Pericardium fibroblast (primary cell): ENCODE measurements at places on chromosomes 3 and 15. TPM values are rescaled to one million over a fixed set of nuclear protein-coding genes. Genes with fewer than 3 reads are reported as not detected.

GPR171 gene
- not detected in 2 replicates for total RNA-seq

FRMD4B gene
- 3.0 and 6.0 TPM in 2 replicates for total RNA-seq

JAGN1 gene
- total RNA-seq: 50.6 and 66.1 TPM in 2 replicates

SERPINI1 gene
- 1.3 and 4.6 TPM in 2 replicates for total RNA-seq

SLC6A6 gene
- total RNA-seq: 4.1 and 4.3 TPM in 2 replicates

KIF7 gene
- 13.8 and 14.1 TPM in 2 replicates for total RNA-seq

MUSTN1 gene
- total RNA-seq: not detected in 2 replicates

GOLGA6L4 gene
- under 0.01 and 0.60 TPM in 2 replicates for total RNA-seq

ISG20 gene
- 2.0 and 3.3 TPM in 2 replicates for total RNA-seq

CLSTN2 gene
- total RNA-seq: 0.58 and 2.8 TPM in 2 replicates

RASGRP1 gene
- total RNA-seq: 0.51 and 1.2 TPM in 2 replicates

INAFM2 gene
- total RNA-seq: 8.6 and 30.1 TPM in 2 replicates

ACAN gene
- total RNA-seq: 0.17 TPM in 1 of 2 replicates, not detected in the other

SLC12A8 gene
- total RNA-seq: 28.5 and 35.6 TPM in 2 replicates

GPR27 gene
- not detected in 2 replicates for total RNA-seq

PRSS50 gene
- not detected in 2 replicates for total RNA-seq

ARF4 gene
- 176 and 373 TPM in 2 replicates for total RNA-seq

GLCE gene
- total RNA-seq: 10.8 and 14.5 TPM in 2 replicates

CCRL2 gene
- not detected in 2 replicates for total RNA-seq

STAB1 gene
- 0.47 and 1.4 TPM in 2 replicates for total RNA-seq

EFCC1 gene
- total RNA-seq: not detected in 2 replicates

TSEN2 gene
- 6.9 and 12.4 TPM in 2 replicates for total RNA-seq

ISL2 gene
- total RNA-seq: 0.12 and 0.34 TPM in 2 replicates

GSK3B gene
- 24.3 and 34.4 TPM in 2 replicates for total RNA-seq

NIT2 gene
- 40.0 and 44.5 TPM in 2 replicates for total RNA-seq

FRMD5 gene
- total RNA-seq: 0.23 and 2.1 TPM in 2 replicates

TRPM1 gene
- not detected in 2 replicates for total RNA-seq

AADACL2 gene
- total RNA-seq: not detected in 2 replicates

ARPP19 gene
- 59.0 and 76.4 TPM in 2 replicates for total RNA-seq

SGO1 gene
- 0.47 and 1.4 TPM in 2 replicates for total RNA-seq

NTRK3 gene
- 0.23 TPM in 1 of 2 replicates, not detected in the other for total RNA-seq

RPL39L gene
- 19.2 and 20.5 TPM in 2 replicates for total RNA-seq

RASL12 gene
- total RNA-seq: 2.2 and 4.7 TPM in 2 replicates

SLC22A14 gene
- total RNA-seq: not detected in 2 replicates

GP9 gene
- total RNA-seq: not detected in 2 replicates

RTP1 gene
- not detected in 2 replicates for total RNA-seq
